CD4-positive, alpha-beta memory T cell (primary cell): ENCODE measurements at places on chromosomes 1 and 21.

- peak; percentile 91 for DNase-seq
Measured at GRCh38 chr1:98870959-98871903, 133.4 kb downstream of the PLPPR5 start.

GRCh38 chr1:231338270-231339128 is at the start of gene SPRTN:
SPRTN (plus strand) TSS chr1:231338293; CDS start chr1:231338384, 91 bp downstream.
- no peak for DNase-seq

DNA sequence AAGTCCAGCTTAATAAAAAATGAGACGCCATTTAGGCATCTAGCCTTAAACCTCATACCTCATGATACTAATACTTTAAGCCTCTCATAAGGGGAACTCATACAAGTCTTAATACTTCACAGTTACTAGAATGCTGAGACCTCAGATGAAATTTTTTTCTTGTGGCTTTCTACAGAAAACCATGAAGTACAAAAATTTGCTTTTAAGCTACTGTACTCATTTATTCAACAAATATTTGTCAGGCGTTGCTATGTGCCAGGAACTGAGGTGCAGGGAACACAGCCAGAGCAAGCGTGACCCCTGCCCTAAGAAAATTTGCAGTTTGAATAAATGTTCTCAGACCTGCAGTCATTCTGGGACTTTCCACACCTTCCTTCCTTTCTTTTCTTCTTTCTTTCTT is 150.6 kb downstream of the MRPL39 start:
- DNase-seq = peak; percentile 26

DNA sequence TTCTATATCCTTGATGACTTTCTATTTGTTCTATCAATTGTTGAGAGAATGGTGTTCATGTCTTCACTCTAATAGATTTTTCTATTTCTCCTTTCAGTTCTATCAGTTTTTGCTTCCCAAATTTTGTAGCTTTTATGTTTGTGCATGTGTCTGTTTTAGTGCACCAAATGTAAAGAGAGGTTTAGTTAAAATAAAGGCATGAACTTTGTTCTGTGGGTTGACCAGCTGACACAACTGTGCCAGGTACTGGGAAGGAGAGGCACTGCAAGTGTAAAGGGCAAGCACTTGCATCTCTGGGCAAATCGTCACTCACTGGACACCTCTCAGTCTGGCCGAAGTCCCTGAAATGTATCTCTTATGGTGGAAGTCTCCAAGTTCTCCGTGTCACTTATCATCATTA is 38.6 kb upstream of the ABCD3 start:
- no peak for DNase-seq

- no peak for DNase-seq
Measured at GRCh38 chr1:31182352-31182751, 57.3 kb downstream of the NKAIN1 start.

- no peak for DNase-seq
Measured at GRCh38 chr1:66335125-66335524, 198.8 kb upstream of the SGIP1 start.

DNA sequence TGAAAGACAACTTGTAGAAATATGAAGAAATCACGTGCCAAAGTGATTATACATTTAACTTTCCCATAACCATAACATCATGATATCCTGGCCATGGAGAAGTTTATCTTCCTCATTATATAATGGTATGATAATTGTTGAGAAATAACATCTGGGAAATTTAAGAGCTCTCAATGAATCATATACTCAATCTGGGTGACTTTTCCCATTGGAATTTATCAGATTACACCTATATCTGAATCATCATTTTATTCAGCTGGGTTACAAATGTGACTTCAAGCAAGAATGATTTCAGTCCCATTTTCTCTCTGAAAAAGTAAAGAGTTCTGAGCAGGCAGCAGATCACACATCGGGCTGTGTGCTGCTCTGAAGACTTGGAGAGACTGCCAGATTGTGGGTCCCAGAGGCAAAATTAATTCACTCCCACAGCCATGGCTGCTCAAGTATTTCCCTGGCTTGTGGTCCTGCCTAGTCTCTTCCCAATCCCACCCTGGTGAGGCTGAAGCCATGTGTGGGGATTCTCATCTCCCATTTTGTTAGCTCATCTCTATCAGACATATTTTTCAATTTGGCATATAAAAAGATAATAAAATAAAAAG is 278.0 kb downstream of the MRPL39 start:
- no peak for DNase-seq

DNA sequence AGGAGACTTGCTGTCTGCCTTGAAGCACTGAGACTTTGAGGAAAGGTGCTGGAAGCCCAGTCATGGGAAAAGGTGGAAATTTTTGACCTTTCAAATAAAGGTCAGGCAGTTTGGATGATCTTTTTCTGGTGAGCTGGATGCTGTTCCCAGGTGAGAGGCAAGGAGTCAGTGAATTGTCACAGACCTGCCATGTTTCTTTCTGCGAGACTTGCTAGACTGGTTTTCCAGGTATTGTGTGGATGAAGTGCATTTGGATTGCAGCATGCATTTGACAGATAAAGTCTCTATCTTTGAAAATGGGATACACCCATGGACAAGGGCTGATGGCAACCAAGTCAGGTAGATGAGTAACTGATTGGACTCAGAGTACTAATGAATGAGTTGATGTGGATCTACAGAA is 65.7 kb upstream of the NHLH2 start:
- DNase-seq = no peak

DNA sequence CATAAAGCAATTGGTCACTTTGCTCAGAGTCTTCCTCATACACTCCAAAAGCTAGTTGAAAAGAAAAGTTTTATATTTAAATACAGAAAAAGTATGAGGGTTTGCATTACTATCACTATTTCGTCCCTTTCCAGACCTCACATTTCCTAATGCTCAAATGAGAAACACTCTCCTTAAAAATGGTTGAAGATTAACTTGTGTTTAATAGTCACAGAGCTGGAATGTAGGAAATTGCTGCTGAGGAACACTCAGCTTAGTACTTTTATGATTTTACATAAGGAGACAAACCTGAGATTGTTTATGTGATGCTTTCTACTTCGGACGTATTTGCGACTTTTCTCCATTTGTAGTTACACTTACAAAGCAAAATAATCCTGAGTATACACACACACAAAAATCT is 39.8 kb downstream of the MYSM1 start:
- DNase-seq = no peak

GRCh38 chr1:30123896-30124295 is 599.5 kb downstream of the MATN1 start:
- no peak for DNase-seq

DNA sequence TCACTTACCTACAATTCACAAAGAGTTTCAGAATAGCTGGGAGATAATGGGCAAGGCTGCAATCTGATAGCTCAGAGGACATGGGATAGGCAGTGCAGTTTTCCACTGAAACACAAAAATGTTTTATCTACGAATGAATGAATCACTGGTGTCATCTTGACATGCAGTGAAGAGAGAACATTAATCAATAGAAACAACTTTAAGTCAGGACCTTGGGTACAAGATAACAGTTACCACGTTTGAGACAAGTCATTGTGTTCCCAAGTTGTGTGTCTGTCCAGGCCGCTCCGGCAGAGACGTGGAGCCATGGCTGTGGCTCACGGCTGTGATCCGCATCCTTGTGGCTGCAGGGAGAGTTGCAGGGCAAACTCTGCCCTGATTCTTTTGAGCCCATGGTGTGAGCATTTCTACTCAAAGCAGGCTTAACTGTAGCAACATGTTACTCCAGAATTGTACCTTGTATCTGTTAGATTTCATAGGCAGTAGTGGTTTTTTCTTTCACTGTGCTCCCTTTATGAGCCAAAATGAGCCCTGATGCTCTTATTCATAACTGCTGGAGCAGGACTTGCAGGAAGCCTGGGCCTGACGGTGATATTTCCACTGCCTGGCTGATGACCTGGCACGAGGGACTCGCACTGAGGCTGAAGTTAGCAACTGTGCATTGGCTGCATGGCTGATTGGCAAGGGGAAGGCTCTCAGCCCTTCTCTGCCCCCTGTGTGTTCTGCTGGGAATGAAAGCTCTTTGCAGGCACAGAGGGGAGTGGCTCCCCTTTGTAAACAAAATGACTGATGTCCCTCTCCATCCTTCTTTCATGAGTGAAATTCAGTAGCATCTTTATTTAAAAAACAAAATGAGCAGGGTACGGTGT is 465.2 kb downstream of the AJAP1 start:
- DNase-seq = no peak

GRCh38 chr1:174956976-174957375 is 42.8 kb upstream of the CACYBP start:
- DNase-seq = no peak

DNA sequence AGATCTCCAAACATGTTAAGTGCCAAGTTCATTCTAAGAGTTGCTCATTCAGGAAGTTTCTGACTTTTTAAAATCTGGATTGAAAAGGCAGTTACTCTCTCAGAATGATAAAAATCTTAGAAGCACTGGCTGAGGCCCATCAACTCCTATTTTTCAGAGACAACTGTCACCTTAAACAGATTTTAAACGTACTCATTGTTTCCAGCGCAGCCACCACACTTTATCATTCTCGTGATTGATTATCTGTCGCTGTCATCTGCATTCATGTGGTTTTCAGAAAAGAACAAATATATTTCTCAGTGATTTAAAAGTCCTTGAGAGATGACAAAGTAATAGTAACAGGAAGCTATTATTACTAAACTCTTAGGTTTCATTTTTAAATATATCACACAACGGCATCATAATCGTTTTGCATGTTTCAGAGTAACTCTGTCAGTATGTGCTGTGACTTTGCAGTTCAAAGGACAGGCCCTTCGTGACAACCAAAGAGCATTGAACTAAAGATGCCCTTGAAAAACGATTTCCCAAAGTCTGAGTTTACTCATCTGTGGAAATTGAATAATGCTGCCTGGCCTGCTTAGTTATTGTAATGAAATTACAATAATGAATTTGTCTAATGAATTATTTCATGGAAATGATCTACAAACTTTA is 14.9 kb upstream of the KCNK1 start:
- no peak for DNase-seq

DNA sequence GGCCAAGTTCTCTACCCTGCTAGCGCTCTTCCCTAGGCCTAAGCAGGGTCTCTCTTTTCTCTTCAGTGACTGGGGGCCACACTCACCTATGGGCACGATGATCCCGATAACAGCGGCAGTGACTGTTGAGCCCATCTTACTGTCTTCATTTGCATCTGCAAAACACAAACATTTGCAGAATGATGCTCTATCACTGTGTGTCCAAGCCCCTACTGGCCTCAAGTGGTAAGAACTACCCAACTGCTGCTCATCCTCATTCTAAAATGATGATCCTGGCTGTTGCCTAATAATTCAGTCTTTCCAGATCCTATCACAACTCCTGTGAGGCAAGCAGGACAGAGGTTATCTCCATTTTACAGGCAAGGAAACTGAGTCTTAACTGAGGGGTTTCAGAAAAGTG is 16.7 kb upstream of the MAGOH start:
- no peak for DNase-seq

DNA sequence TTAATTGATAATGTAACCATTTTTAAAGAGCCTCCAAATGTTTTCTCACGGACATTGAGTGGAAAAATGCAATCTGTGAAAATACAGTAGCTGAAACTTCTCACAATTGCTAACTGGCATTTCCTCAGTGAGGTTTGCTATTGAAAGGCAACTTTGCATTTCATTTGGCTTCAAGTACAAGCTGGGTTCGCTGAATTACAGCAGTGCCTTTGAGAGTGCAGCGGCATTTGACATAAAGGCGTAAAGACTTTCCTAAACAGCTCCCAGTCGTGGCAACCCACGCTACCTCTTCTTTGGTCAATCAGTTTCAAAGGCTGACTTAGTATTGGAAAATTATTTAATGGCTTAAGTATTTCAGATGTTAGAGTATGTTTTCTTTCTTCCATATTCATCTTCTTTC is 39.3 kb upstream of the ZBTB18 start:
- DNase-seq = no peak

GRCh38 chr1:43564551-43565348 is 34.1 kb downstream of the PTPRF start:
- peak; percentile 30 for DNase-seq

DNA sequence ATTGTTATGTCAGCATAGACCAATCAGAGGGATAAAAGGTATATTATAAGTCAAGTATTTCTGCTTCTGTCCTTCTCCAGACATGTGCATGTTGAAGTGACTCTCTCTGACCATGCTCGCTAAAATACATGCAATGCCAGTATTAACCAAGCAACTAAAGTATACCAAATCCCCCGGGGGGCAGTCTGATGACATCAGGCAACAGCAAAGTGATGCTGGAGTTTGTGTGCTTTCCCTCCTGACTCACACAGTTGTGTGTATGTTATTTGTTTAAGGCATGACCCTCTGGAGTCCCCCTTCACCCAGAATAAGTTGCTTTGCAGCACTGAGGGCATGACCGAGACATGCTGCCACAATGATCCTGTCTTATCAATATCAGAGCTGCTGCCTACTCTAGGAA is 2.1 kb downstream of the BRINP2 start:
- no peak for DNase-seq

DNA sequence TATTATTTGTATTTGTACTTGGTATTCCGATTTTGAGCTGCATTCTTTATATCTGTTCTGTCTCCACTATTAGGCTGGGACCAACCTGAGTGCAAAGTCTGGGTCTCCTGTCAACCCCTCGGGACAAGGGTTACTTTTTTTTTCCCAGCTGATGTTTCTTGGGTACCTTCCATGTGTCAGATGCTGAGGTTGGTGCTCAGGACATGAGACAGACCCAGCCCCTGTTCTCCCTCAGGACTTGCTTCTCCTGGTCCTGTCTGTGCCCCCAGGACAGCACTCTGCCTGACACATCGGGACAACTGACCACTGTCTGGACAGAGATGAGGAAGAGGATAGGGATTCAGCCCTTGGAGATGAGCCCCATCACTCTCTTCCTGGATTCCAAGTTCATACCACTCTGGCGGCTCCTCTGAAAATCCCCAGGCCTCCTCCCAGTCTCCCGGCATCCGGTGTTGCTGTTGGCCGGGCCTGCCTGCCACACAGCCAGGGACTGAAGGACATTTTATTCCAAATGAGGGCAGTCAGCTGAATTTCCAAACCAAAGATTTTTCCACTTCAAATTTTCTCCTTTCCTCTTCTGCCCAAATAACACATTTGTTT is 55.6 kb upstream of the FMOD start:
- DNase-seq = no peak

DNA sequence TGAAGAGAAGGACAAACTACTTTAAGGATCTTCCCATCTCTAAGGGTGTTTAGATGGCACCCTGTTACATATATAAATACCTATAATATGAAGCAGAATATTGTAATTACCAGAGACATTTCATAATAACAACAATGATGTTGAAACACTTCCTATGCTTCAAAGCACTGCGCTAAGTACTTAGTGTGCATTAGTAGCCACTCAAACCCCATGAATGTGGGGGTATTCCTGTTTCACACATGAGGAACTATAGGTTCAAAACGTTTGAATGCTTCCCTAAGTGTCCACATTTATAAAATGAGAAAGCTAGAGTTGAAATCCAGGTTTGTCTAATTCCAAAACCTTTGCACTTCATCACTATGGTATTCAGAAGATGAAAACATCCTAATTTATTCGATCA is 18.5 kb upstream of the OR10J5 start:
- no peak for DNase-seq
